ENCODE measurements at places on chromosomes 4 and X.

GRCh38 chr4:19348746-19349145 lies 903.0 kb upstream of the SLIT2 start:
- no peaks in the 10 kb centered on the region for H3K4me1 ChIP-seq
- no peak overlapping the region for H3K27ac ChIP-seq
- no peak for DNase-seq
- no peak overlapping the region for H3K4me3 ChIP-seq

DNA sequence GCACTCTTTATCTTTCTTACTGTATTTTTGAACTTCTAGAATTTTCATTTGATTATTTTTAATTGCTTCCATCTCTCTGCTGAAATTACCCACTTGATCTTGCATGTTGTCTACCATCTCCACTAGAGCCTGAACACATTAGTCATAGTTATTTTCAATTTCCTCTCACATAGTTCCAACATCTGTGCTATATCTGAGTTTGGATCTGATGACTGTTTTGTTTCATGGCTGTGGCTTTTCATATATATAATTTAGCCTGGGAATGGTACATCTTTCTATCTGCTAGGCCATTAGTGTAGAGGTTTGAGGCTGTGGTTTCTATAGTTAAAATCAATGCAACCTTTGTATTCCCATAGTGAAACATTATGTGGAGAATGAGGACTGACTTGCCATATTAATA lies 33.2 kb downstream of the NPY2R start:
- H3K27ac ChIP-seq: no peak overlapping the region
- no peaks in the 10 kb centered on the region for H3K4me1 ChIP-seq

- no peaks in the 10 kb centered on the region for H3K4me1 ChIP-seq
- no peak overlapping the region for H3K4me3 ChIP-seq
- peaks cover 8% of the 10 kb centered on the region for H3K36me3 ChIP-seq
- no peak overlapping the region for H3K27ac ChIP-seq
- no peaks in the 10 kb centered on the region for H3K27me3 ChIP-seq
These were observed 60.2 kb upstream of the PGAM4 start for GRCh38 chrX:78029663-78030062.

DNA sequence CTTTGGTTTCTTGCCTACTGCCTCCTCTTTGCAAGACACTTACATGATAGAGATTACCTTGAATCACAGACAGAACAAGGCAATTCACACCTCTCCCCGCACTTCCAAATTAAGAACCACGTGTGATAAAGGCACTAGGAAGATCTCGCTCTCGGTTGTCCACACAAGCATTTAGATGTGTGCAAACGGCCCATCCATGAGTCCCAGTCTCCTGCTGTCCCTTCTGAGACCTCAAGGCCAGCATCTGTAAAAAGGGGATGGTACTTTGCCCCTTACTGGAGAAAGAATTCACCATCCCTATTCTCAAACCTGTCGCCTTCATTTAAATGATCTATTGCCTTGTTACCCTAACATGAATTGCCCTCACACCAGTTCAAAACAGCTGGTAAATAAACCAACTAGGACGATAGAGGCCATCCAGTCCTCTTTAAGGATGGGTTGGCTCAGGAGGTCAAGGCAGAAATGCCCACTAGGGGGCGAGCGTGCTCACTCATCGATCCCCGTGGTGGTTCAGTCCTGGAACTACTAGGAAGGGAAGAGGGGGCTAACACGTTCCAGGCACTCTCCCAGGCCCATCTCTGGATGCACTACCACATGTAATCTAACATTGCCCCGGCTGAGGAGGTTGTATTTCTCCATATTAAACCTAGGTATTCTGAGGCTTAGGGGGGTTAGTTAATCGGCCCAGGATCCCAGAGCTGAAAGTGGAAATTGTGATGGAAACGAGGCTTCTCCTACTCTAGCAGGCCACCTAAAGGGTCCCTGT lies 95.8 kb downstream of the DHX15 start:
- H3K4me1 ChIP-seq: no peaks in the 10 kb centered on the region
- H3K27ac ChIP-seq: no peak overlapping the region
- H3K36me3 ChIP-seq: no peaks in the 10 kb centered on the region
- H3K4me3 ChIP-seq: no peak overlapping the region
- H3K27me3 ChIP-seq: no peaks in the 10 kb centered on the region

GRCh38 chr4:146435962-146436361 lies 85.8 kb downstream of the SLC10A7 start:
- H3K27me3 ChIP-seq: no peaks in the 10 kb centered on the region
- no peak for DNase-seq
- H3K27ac ChIP-seq: no peak overlapping the region
- no peak overlapping the region for H3K4me3 ChIP-seq

GRCh38 chrX:50941638-50942037 lies 31.1 kb downstream of the BMP15 start:
- H3K27ac ChIP-seq: no peak overlapping the region
- H3K27me3 ChIP-seq: no peaks in the 10 kb centered on the region
- H3K4me3 ChIP-seq: no peak overlapping the region
- DNase-seq: no peak
- no peaks in the 10 kb centered on the region for H3K4me1 ChIP-seq

Measured in heart left ventricle (tissue), 16 donors.